Sciatic nerve (tissue), 2 donors: ENCODE measurements at places on chromosomes 7 and 10. TPM values are rescaled to one million over a fixed set of nuclear protein-coding genes. Genes with fewer than 3 reads are reported as not detected.

Gene FZD1
- 120 TPM for total RNA-seq

Gene TMEM178B
- total RNA-seq: 1.1 TPM

Gene TTYH3
- total RNA-seq: 38.6 TPM

Gene TBL2
- total RNA-seq: 27.1 TPM

Gene ETV1
- total RNA-seq: 45.3 TPM

Gene GPC2
- total RNA-seq: 2.7 TPM

Gene MLXIPL
- total RNA-seq: 23.8 TPM
